ENCODE measurements at places on chromosomes 6 and 20.

DNA sequence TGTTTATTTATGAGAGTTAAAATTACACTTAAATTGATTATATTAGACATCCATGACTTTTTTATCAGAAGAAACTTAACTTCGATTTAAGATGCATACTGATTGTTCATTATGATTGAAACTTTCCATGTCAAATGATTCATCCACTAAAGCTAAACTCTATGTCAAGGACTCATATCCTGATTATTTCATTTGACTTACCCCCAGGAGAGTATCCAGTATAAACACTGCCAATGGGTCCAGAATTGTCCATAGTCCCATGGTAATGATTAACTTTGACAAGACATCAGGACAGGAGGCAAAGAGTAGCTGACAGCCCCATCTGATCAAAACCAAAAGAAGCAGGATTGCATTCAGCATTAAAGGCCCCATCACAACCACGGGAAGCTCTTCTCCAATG, 709.9 kb downstream of the TFAP2A start:
- no peak for DNase-seq

DNA sequence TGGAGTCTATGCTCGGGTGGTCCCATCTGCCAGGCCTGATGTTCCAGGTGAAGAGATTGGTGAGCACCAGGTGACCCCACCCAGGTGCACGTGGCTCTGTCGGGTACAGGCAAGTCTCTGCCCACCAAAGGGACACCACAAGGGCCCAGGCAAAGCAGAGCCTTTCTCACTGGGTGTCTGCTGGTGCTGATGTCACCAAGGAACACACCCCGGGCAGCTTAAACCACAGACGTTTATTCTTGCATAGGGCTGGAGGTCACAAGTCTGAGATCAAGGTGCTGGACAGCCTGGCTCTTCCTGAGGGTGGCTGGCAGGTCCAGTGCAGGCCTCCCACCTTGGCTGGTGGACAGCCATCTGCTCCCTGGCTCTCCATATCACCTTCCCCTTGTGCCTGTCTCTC, 100.7 kb upstream of the CD93 start:
- no peak for DNase-seq

- DNase-seq, result no peak
These were observed 72.9 kb downstream of the SGK1 start for GRCh38 chr6:134245041-134245440.

- no peak for DNase-seq
These were observed 1.2 kb upstream of the ZSCAN31 start for GRCh38 chr6:28337121-28337520.

GRCh38 chr6:151384151-151384550, 7.2 kb downstream of the ZBTB2 start:
- no peak for DNase-seq

- DNase-seq, result peak; percentile 54
These were observed 67.4 kb downstream of the ALDH8A1 start for GRCh38 chr6:134882426-134883038.

All from nucleus accumbens (tissue), 56 donors.